ENCODE measurements at places on chromosomes 13 and 19.
A peak's percentile ranks its signal among the peaks of the same experiment; 100 is the strongest.

DNA sequence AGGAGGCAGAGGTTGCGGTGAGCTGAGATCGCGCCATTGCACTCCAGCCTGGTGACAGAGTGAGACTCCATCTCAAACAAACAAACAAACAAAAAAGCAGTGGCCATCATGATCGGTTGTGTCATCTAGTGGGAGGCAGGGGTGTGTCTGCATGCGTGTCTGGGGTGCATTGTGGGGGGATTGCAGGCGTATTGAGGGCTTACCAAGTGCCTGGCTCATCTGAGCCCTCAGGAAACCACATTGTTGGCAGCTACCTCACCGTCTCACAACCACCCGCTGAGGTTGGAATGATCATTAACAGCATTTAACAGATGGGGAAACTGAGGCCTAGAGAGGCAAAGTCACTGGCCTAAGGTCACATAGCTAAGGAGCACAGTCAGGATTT, 30.5 kb downstream of the NFIC start:
- H3K27ac ChIP-seq, result no peak overlapping the region
- H3K27me3 ChIP-seq, result no peaks in the 10 kb centered on the region
- H3K4me3 ChIP-seq, result no peak overlapping the region
- H3K4me1 ChIP-seq, result no peaks in the 10 kb centered on the region
- DNase-seq, result no peak

DNA sequence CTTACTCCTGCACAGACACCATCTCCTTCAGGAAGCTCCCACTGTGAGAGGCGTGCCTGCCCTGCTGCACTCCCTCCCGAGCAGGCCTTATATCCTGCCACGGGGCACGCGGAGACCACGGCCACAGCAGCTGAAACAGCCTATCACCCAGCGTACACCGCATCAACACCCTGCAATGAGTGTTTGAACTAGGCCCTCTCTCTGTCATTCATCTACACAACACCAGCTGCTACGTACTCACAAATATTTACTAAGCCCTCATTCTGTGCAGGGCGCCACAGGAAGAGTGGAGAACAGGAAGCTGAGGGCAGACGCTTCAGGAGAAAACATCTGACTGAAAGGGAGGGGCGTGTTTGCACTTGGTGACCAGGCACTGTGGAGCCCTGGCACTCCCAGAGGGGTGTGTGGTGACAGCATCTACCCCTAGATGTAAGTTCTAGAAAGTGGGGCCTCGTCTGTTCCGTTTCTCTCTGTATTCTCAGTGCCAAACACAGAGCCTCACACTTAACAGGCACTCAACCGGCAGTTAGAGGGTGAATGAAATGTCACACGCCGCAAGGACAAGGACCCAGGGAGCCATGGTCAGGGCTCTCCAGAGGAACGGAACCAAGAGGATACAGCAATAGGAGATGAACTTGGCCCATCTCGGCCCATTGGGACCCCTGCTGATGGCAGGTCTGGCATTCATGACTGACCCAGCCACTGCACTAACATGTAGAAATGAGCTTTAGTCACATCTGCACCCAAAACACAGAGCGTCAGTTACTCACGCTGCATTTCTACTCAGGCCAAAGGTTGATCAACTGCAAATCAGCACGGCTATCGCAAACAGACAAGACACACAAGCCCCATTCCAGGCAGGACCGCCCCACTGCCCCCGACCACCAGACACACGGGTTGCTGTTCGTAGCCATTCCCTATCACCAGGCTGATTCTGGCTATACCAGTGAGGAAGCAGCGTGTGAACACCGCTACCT, 15.7 kb downstream of the RANBP3 start:
- H3K27me3 ChIP-seq, result no peaks in the 10 kb centered on the region
- H3K4me3 ChIP-seq, result peak overlapping the region; percentile 19
- peaks cover 92% of the 10 kb centered on the region for H3K4me1 ChIP-seq
- H3K27ac ChIP-seq, result peak overlapping the region; percentile 90

- no peak overlapping the region for H3K27ac ChIP-seq
- H3K36me3 ChIP-seq, result no peaks in the 10 kb centered on the region
- DNase-seq, result no peak
- no peaks in the 10 kb centered on the region for H3K4me1 ChIP-seq
- no peak overlapping the region for H3K4me3 ChIP-seq
Observed at GRCh38 chr13:96662036-96662435, 332.2 kb downstream of the OXGR1 start.

DNA sequence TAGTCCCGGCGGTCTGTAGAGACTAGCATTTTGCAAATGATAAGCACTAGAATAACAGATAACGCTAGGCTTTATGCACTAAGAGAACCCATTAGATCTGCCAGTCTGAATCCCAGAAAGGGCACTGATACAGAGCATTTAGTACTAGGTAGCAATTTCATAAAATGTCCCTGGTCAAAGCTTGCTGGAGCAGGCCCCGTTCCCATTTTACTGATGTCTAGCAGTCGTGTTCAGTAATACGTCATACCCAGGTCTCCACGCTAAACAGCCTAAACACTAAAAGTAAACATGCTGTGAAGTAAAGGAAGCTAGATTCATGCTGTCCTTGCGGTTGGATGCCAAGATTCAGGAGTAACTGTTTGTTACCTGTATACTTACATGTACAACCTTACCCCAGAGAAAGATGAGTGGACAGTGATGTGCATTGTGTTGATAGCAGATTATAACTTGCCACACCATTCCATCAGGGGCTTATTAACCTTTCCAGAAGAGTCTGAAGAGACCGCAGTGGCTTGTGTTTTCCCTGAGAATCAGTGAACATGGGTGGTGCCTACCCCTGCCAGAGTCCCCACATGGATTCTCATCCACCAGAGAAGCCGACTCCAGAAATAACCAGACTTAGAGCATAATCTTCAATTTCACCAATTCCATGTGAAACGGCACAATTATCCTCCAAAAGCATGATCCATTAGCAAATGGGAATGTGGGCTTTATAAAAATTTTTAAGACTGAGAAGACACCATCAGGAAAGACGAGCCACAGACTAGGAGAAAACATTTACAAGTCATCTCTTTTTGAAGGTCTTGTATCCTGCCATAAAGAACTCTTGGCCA, 3.4 kb upstream of the RPS11 start:
- peaks cover 28% of the 10 kb centered on the region for H3K4me1 ChIP-seq
- no peak for DNase-seq
- H3K36me3 ChIP-seq, result peaks cover 58% of the 10 kb centered on the region
- no peak overlapping the region for H3K4me3 ChIP-seq
- H3K27me3 ChIP-seq, result no peaks in the 10 kb centered on the region

DNA sequence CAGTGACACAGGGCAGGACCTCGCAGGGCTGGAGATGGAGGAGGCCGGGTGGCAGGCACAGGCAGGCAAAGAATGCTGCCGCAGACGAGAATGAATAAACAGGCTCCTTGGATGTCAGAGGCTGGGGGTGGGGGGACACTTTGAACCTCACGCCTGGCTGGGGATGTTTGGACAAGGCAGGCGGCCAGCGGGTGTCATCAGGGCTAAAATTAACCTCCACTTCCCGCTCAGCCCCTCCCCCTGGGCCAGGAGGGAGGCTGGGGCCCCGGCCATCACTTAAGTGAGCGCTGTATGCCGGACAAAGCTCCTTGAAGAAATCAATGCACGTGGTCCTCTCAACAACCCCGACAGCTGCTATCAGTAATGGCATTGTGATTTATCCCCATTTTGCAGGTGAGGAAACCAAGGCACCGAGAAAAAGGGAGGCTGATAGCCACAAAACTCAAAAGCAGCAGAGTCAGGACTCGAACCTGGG, 10.3 kb upstream of the FUT5 start:
- no peak for DNase-seq
- peaks cover 14% of the 10 kb centered on the region for H3K27me3 ChIP-seq
- H3K27ac ChIP-seq, result no peak overlapping the region
- no peak overlapping the region for H3K4me3 ChIP-seq
- no peaks in the 10 kb centered on the region for H3K4me1 ChIP-seq

DNA sequence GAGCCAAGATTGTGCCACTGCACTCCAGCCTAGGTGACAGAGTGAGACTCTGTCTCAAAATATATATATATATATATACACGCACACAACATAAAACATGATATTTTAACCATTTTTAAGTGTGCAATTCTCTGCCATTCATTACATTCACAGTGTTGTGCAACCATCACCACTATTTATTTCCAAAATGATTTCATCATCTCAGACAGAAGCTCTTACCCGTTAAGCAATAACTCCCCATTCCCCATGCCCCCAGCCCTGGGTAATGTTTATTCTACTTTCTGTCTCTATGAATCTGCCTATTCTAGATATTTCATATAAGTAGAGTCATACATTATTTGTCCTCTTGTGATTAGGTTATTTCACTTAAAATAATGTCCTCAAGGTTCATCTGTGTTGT, 20.3 kb downstream of the WDR88 start:
- H3K36me3 ChIP-seq, result no peaks in the 10 kb centered on the region
- H3K4me3 ChIP-seq, result no peak overlapping the region
- H3K4me1 ChIP-seq, result no peaks in the 10 kb centered on the region
- no peaks in the 10 kb centered on the region for H3K27me3 ChIP-seq

DNA sequence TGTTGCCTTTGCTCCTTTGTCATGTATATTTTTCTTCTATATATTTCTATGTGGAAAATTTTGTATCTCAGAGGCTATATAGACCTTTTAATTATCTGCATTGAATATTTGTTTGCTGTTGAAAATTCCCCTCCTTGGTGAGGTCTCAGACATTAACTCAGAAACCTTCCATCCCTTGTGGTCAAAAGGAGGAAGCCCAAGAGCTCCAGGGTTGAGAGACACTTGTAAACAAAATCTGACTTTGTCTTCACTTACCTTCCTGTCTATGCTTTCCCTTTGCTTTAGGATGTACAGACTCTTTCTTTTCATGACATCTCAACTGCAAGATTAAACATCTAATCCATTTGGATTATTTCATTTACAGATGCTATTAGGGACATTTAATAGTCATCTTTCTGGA, 157.5 kb downstream of the PCDH20 start:
- H3K27ac ChIP-seq, result no peak overlapping the region
- no peaks in the 10 kb centered on the region for H3K4me1 ChIP-seq
- no peaks in the 10 kb centered on the region for H3K36me3 ChIP-seq
- H3K4me3 ChIP-seq, result no peak overlapping the region

DNA sequence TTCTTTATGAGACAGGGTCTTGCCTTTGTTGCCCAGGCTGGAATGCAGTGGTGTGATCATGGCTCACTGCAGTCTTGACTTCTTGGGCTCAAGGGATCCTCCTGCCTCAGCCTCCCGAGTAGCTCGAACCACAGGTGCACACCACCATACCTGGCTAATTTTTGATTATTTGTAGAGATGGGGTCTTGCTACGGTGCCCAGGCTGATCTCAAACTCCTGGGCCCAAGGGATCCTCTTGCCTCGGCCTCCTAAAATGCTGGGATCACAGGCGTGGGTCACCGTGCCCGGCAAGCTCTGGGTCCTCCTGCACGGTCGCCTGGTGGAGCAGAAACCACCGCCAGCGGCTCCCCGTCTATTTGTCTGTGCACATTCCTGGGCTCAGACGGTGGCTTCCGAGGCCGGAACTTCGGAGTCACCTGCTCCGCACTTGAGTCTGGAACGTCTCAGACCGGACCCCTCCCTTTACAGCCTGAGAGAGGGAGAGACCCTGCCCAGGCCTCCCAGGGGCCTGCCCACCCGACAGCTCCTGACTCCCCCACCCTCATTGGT, 22.2 kb downstream of the EFNA2 start:
- no peak overlapping the region for H3K4me3 ChIP-seq
- no peaks in the 10 kb centered on the region for H3K4me1 ChIP-seq
- H3K27ac ChIP-seq, result no peak overlapping the region
- DNase-seq, result no peak
- no peaks in the 10 kb centered on the region for H3K36me3 ChIP-seq

DNA sequence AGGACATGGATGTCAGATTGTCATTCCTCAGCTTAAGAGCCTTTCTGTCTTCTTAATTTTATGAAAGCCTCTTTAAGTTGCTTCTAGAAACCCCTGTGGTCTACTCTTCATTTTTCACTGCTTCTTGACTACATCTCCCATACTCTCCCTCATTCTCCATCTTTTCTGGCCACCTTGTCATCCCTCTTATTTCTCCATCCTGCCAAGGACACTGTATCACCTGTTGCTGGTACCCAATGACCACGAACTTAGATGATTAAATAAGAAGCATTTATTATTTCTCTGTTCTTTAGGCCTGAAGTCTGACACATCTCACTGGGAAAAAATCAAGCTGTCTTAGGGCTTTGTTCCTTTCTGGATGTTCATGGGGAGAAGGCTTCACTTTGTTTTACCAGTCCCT, 9.2 kb downstream of the ZNF223 start:
- H3K4me1 ChIP-seq, result no peaks in the 10 kb centered on the region
- no peaks in the 10 kb centered on the region for H3K27me3 ChIP-seq
- DNase-seq, result no peak
- H3K4me3 ChIP-seq, result no peak overlapping the region

GRCh38 chr19:2255982-2256685, at the start of gene JSRP1:
Gene JSRP1 (minus strand): TSS chr19:2256417. CDS start chr19:2255314, 1,103 bp downstream.
- peak within 1 kb of the TSS; percentile 93 for H3K27ac ChIP-seq
- H3K4me3 ChIP-seq, result peak within 1 kb of the TSS; percentile 42
- H3K4me1 ChIP-seq, result peaks cover 39% of the 10 kb centered on the region
- H3K27me3 ChIP-seq, result peaks cover 12% of the 10 kb centered on the region
- no peaks in the 10 kb centered on the region for H3K36me3 ChIP-seq
- DNase-seq, result no peak

DNA sequence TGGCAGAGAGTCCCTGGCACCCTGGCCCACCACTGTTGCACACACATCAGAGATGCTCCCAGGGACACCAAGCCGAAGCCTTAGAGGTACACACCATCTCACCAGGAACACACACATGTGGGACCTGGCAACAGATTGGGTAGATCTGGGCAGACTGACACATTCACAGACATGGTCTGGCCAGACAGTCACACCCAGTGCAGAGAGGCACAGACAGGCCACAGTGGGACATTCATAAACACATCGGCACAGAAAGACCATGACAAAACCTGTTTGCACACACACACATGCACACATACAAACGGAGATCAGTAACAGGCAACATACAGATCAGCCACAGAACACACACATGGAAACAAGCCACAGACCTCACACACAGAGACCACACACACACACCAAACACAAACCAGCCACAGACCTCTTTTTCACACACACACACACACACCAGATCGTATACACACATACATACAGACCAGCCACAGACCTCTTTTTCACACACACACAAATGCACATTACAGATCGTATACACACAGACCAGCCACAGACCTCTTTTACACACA, 6.3 kb upstream of the JUNB start:
- no peaks in the 10 kb centered on the region for H3K36me3 ChIP-seq
- H3K4me1 ChIP-seq, result peaks cover 27% of the 10 kb centered on the region
- H3K4me3 ChIP-seq, result no peak overlapping the region
- no peaks in the 10 kb centered on the region for H3K27me3 ChIP-seq
- no peak overlapping the region for H3K27ac ChIP-seq
- DNase-seq, result no peak

- H3K36me3 ChIP-seq, result peaks cover 4% of the 10 kb centered on the region
- no peak for DNase-seq
- H3K4me1 ChIP-seq, result peaks cover 58% of the 10 kb centered on the region
- no peak overlapping the region for H3K4me3 ChIP-seq
- H3K27ac ChIP-seq, result no peak overlapping the region
Observed at GRCh38 chr13:30742901-30743300, 7.6 kb downstream of the ALOX5AP start.

DNA sequence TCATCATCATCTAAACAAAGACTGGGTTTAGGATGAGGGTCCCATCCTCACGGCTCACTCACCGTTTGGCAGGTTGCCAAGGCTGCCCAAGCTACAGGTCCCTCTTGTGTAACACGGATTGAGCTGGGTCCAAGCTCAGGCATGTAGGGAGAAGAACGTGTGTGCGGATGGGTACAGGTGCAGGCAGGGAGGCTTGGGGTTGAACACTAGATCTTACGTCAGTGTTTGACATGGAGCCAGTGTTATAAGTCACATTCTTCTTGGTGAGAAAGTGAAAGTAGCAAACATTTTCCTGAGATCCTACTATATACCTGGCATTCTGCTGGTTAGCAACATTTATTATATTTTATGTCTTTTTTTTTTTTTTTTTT, 136.8 kb upstream of the RNF113B start:
- no peak overlapping the region for H3K4me3 ChIP-seq
- H3K4me1 ChIP-seq, result no peaks in the 10 kb centered on the region
- no peaks in the 10 kb centered on the region for H3K27me3 ChIP-seq
- DNase-seq, result no peak
- no peak overlapping the region for H3K27ac ChIP-seq
- no peaks in the 10 kb centered on the region for H3K36me3 ChIP-seq
